ENCODE measurements at places on chromosomes 11 and 22.
A peak's percentile ranks its signal among the peaks of the same experiment; 100 is the strongest.

GRCh38 chr11:16902781-16903378 is 111.3 kb downstream of the PLEKHA7 start:
- no peak for DNase-seq

GRCh38 chr11:34830035-34830434 is 86.1 kb downstream of the APIP start:
- no peak for DNase-seq

DNA sequence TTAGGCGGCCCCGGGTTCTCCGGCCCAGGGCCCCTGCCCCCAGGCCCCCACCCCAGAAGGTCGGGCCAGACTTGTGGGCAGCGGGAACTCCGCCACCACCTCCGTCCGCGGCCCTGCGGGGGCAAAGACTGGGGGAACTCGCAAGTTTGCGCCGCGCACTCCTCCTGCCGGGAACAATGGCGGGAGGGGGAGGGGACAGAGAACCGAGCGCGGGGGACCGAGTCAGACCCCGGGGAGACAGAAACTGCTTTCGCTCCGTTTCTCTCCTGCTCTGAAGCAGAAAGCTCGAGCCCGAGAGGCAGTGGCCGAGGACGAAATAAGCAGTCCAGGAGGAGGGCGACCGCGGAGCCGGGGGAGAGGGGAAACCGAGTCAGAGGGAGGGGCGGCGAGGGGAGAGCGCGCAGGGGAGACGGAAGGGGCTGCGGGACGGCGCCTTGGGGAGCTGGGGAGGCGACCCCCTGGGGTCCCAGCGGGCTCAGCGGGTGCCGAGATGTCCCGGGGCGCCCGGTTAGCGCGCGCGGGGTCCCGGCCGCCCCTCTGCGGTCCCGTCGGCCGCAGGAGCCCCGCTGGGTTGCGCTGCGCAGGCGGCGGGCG is 555 bp downstream of the TP53I11 start:
- DNase-seq, result no peak

DNA sequence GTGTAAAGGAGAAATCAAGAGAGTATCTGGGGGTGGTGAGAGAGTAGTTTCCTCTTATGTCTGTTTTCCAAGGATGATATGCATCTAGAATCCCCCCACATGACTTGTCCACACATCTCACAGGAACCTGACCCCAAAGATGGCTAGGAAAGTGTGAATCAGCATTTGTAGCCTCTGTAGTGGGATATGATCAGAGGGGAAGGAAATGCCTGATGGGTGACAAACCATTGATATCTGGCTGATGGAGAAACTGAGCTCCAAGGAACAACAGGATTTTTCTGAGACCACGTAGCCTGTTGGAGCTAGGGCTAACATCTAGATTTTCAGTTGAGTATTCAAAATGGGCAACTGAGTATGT is 369.4 kb downstream of the DDX10 start:
- no peak for DNase-seq

DNA sequence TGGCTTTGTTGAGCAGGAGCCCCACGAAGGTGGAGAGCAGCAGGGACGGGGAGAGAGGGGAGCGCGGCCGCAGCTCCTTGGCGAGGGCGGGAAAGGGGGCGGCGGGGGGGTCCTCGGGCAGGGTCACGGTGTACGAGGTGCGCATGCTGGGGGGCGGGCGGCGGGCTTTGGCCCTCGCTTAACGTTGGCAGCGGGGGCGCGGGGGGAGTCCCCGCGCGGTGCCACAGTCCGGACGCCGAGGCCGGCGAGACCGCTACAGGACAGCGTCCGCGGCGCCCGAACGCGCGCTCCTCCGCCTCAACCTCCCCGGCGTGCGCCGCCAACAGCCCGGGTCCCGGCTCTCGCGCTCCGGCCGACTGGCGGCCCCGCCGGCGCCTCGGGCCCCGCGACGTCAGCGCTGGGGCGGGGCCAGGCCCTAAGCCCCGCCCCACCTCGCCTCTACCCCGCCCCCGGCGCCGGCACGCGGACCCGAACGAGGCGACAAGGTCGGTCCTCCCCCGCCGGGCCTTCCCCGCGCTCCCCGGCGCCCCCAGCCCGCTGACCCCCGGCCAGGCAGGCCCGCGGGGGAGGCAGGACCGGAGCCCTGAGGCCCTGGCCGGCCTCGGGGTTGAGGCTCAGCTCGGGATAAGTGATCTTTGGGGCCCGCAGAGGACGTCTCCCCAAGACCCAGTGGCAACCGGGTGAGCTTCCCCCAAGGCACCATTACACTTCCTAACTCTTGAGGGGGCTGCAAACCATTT is 17.5 kb downstream of the USP2 start:
- DNase-seq, result no peak

DNA sequence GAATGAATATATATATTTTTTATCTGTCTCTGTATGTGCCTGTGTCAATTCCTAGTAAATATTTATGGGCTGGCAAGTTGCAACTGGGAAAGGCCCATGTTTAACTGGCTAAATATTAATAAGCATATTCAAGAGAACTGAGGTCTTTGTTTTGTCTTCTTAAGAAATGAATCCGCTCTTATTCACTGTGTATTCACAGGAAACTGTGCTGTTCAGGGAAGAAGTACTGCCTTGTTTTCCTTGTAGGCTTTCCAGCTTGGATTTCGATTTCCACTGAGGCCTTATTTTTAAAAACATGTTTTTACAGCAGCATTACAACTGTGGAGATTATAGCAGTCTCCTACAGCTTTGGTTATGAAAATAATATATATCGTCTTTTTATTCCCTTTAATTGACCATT is 64.7 kb downstream of the LDLRAD3 start:
- DNase-seq, result no peak

DNA sequence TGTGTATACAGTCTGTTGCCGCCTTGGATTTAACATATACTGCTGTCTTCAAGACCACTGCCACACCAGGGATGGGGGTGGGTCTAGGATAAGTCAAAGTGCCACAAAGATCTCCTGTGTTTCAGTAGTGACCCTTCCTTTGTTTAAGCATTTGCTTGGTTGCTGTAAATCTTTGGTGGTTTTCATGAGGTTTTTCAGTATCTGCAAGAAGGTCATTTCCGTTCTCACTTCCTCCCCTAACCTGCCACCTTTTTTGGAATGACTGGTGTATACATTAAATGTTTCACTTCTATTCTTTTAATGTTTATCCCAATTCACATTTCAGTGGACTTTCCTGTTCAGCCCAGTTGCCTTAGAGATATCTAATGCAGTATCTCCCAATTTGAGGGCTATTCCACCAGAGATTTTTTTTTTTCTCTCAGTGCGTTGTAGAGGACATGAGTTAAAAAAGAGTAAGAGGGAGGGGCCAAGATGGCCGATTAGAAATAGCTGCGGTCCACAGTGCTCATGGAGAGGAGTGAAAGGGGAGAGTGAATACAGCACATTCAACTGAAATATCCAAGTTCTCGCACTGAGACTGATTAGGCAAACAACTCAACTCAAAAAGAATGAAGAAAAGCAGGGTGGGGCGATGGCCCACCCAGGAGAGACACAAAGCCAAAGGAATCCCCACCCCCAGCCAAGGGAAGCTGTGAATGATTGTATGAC is 43.2 kb downstream of the USP47 start:
- no peak for DNase-seq

DNA sequence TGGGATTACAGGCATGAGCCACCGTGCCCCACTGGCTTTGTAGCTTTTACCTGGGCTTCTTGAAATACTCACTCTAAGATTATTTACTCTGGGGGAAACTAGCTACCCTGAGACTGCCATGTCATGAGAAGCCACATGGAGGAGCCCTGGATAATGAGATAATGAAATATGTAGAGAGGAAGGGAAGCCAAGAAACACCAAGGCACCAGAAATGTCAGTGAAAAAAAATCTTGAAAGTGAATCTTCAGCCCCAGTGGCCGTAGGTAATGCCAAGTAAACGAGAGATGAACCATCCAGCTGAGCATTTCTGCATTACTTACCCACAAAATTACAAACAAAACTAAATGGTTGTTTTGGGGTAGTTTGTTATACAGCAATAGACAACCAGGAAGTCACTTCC is 125.6 kb downstream of the APIP start:
- DNase-seq, result no peak

DNA sequence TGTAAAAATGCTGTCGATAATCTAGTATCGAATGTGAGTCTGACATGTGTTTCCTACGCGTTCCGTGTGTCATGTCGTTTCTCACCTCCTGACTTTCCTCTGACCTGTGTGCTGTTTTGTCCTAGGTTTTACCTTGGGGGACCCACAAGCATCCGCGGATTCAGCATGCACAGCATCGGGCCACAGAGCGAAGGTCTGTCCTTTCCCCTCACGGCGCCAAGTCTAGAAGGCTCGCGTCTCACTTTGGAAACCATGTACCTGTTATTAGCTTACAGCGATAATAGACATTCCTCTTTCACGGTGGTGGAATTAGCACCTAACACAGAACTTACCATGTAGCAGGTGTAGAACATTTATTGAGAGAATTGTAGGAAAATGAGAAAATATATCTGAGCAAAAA is 28.6 kb downstream of the SAMM50 start:
- DNase-seq, result no peak

GRCh38 chr11:129625930-129626329 is 189.7 kb upstream of the TMEM45B start:
- DNase-seq, result no peak

DNA sequence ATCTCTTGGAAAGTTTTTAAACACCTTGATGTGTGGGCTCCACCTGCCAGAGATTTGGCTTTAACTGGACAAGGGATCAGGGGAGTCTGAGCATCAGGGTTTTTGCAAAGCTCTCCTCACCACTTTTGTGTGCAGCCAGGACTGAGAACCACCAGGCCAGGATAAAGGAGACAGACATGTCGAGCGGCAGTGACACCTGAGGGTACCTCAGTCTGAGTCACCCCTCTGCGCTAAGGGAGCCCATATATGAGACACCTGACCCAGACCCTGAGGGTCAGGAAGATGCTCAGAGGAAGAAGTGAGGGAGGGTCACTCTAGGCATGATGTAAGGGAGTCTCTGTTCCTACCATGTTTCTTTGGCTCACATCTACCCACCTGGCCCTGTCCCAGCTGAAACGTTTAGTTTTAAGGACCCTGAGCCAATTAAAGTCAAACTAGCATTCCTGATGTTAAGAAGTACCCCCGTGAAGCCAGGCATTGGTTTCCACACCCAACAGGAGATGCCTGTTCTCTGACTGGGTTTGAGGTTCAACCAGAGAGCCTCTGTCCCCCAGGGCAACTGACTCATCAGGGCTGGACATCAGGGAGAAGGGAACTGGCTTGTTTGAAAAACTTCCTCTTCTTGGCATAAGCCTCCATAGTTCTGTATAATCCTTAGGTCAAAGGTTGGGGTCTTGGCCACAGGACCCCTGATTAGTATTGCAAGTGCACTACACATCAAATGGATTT is 72.4 kb upstream of the BIRC3 start:
- peak; percentile 64 for DNase-seq

DNA sequence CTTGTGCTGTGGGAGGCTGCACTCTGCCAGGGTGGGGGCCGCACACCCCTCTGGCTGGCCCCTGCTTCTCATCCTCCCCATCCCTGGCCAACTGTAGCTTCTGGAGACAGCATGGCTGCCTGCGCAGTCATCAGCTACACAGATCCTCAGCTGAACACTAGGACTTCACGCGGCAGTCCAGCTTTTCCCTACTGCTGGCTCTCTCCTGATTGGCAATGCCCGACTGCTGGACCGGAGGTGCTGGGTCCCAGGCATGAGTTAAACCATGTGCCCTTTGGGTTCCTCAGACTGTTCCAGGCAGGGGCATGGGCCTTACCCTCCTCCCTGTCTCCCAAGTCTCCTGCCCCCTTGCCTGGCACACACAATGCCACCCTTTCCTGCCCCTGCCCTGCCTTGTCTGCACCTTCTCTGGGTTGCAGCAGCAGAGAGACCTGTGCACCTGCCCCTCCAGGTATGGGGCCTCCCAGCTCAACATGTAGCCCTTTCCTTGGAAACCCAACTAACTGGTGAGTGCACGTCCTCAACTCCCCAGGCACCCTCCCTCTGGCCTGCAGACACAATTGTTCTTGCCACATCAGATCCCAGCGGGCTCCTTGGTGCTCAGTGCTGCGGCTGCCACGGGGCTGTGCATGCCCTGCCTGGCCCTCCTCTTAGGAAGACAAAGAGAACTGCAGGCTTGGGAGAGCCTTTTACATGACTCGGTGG is 1039.2 kb downstream of the TBC1D22A start:
- DNase-seq, result no peak
